WTC11 (cell line): ENCODE measurements at places on chromosomes 13 and 19. TPM values are rescaled to one million over a fixed set of nuclear protein-coding genes. Genes with fewer than 3 reads are reported as not detected.

DNA sequence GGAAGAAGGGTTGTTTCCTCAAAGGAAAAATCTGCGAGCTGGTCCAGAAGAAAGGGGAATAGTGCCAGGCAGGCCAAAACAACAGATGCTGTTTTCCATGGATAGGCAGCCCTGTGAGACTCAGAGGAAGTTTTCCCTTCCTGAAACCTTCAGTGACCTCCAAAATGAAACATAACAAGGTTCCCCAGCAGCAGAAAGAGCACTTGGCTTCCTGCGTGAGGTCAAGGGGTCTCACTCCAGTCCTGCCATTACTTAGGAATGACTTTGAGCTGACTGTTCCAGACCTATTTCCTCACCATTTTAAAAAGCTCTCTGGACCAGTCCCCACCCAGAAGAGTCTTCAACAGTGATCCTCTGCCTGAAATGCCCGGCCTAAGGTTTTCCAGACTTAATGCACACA, 104.6 kb upstream of the IPO5 start:
- DNase-seq, result no peak

DNA sequence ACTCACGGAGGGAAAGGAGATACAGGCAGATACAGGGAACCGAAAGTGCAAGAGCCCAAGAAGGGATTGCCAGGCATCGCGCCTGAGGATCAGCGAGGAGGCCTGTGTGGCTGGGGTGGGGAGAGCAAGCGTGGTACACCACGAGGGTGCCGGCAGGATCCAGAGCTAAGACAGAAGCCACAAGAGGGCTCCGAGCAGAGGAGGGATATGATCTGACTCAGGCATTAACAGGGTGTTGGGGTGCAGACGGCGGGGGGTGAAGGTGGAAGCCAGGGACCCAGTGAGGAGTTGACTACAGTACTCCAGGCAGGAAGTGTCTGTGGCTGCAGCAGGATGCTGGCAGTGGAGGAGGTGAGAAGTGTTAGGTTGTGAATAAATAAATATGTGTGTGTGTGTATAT, 5.4 kb upstream of the PPP1R37 start:
- DNase-seq, result no peak

DNA sequence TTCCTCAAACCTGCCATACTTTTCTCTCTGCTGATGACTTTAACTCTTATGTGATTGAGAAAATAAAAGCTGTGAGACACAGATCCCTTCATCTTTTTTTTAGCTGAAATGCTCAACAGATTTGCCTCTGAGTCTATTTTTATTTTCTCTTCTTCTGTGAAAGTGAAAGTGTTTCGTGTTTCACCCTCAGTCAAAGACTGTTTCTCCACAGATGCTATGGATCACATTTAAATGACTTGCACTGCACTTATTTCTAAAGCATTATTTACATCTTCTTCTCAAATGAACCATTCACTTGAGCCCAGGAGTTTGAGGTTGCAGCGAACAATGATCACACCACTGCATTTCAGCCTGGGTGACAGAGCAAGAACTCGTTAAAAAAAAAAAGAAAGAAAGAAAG, 890.1 kb upstream of the PCDH20 start:
- no peak for DNase-seq

DNA sequence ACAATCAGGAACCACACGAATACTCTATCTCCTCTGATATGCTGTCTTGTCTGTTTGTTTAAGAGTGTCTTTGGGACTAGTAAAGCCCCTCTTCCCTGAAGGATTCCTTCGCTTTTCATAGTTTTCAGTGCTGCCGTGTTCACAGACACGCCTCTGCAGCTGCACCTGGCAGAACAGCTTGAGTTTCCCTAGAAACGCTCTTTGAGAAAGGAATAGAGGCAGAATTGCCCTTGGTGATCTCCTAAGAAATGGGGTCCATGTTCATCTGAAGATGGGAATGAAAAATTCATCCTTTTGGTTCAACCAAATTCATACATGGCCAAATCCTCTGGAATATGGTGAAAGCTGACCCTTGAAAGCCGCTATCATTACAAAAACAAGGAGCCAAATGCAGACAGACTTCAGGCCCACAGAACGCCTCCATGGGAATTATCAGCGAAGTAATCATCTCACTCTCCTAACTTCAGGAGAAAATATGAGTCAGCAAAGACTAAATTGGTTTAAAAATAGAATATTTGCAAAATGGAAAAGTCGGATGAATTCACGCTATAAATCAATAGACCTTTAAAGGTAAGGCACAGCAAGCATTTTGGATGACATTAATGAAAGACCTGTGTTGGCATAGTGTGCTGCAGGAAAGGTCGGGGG, 5.5 kb downstream of the SACS start:
- no peak for DNase-seq

The MTRF1 gene
- total RNA-seq, result 12.9 to 16.2 TPM (median 14.9 TPM) in 3 replicates

- no peak for DNase-seq
Measured at GRCh38 chr19:16655727-16656126, 4.2 kb downstream of the SMIM7 start.

DNA sequence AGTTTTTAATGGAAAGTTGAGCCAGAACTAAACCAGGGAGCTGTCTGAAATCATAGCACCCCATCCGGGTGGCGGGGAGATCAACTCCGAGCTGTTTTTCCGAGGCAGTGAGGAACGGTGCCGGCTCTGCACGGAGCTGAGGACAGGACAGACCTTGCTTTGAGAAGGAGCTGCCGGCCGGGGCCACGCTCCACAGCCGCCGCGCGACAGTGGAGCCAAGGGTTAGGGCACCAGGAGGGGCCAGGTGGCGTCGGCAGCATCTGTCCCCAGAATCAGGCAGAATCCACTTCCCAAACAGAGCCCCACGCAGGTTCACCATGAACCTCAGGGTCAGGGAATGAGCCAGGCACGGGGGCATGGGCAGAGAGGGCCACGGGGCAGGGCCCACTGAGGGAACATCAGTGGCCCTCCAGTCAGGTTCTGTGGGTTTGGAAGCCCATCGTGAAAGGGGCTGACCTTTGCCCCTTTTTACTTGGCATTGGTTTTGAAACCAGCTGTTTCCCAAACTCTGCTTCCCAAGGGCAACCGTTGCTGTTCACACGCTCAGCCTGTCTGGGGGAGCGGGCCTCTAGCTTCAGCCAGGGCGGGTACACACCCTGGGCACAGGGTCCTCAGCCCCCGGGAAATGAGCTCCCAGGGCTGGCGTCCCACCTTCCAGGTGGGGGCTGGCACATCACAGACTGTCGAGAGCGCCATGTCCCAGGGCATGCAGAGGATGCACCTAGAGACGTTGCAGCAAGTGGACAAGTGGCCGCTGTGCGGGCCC, 18.1 kb downstream of the PEX11G start:
- no peak for DNase-seq

The SYDE1 gene
- total RNA-seq, result 15.0 to 21.9 TPM (median 19.6 TPM) in 3 replicates

- DNase-seq, result no peak
Measured at GRCh38 chr13:81171065-81171647, 830.2 kb upstream of the SPRY2 start.

The TRAPPC6A gene
- total RNA-seq, result 59.7 to 75.8 TPM (median 67.1 TPM) in 3 replicates

DNA sequence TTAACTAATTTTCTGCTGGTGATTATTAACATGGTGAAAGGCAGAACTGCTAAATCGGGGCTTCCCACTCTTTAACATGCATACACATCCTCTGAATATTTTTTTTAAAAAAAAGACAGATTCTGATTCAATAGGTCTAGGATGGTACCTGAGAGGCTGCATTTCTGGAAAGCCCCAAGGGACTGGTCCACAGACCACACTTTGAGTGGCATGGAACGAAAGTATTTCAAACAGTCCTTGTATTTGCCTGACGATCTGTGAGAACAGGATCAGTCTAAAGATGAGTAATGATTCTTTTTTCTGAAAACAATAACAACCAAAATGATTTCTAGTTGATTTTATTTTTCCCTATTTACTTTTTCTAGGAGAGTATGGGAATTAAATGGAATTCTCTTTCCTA, 16.7 kb upstream of the SPART start:
- DNase-seq, result no peak

The SIAH3 gene
- 0.09 to 0.31 TPM (median 0.11 TPM) in 3 replicates for total RNA-seq

- no peak for DNase-seq
Measured at GRCh38 chr13:45316338-45316737, 24.6 kb downstream of the TPT1 start.

DNA sequence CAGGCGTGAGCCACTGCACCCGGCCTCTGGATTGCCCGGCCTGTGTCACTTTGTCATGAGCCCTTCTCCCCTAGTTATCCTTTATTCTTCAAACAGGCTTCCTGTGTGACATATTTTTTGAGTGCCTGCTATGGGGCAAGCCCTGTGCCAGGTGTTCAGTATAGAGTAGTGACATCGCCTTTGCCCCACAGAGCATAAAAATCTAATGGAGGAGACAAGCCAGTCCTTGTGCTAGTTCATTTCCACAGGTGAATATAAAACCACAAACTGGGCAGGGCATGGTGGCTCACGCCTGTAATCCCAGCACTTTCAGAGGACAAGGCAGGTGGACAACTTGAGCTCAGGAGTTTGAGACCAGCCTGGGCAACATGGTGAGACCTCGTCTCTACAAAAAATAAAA, 43.2 kb downstream of the BBC3 start:
- no peak for DNase-seq

The CPB2 gene
- 0.21 to 0.33 TPM in 2 of 3 replicates, not detected in the other for total RNA-seq

GRCh38 chr19:3033595-3034405, 4.7 kb upstream of the TLE2 start:
- DNase-seq, result no peak

The CILP2 gene
- 7.9 to 10.6 TPM (median 10.1 TPM) in 3 replicates for total RNA-seq

- no peak for DNase-seq
Measured at GRCh38 chr19:19502281-19502680, 13.1 kb downstream of the TSSK6 start.

DNA sequence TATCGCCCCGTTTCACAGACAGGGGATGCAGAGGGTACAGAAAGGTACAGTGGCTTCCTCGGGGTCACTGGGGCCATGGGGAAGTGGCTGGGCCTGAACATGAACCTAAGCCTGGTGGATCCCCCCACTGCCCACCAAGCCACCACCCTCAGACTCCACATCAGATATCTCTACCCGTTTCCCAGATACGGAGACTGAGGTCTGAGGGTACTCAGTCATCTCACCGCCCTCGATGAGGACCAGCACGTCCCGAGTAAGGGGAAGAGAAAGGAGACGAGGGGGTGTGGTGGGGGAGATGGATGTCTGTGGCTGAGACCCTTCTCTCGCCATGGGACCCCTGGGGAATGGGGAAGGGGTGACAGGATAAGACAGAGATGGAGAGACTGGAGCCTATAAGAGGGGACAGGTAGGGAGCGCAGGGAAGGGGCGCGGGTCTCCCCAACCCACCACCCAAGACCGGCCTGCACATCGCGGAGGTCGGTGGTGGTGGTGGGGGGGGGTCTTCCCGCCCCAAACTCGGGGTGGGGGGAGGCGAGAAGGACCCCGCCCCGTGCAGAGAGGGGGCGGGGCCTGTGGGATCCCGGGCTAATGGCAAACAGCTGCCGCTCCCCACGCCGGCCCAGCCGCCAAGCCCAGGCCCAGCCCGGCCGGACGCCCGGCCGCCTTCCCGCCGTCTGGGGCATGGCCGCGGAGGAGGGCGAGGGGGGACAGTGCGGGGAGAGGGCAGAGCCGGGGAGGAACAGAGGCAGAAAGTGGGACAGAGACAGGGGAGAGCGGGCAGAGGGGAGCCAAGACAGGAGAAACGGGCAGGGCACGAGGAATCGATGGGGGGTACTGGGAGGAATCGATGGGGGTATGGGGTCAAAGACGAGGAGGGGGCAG, 698 bp downstream of the KANK2 start:
- peak; percentile 56 for DNase-seq

GRCh38 chr13:70253834-70254233, 145.6 kb upstream of the KLHL1 start:
- DNase-seq, result no peak

- no peak for DNase-seq
Measured at GRCh38 chr13:50459046-50459445, 384.4 kb downstream of the DLEU7 start.

The KIR3DL2 gene
- total RNA-seq, result not detected in 3 replicates

DNA sequence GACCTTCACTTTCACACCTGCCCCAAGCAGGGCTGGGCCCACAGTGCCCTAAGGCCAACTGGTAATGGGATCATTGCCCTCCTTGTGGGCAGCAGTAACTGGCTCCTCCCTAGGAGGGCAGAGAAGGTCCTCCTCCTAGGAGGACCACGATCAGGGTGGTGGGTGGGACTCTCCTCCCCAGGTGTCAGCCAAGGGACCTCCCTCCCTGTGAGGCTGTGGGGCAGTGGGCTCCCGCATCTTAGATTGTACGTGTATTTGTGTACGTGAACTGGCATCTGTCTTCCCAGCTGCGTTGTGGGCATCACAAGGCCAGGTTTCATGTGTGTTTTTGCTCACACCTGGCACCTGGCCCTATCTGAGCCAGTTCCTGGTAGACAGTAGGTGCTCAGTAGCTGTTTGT, 111.8 kb downstream of the SOX1 start:
- no peak for DNase-seq

- no peak for DNase-seq
Measured at GRCh38 chr19:10468133-10468532, 35.0 kb downstream of the KEAP1 start.

- DNase-seq, result no peak
Measured at GRCh38 chr19:821231-821824, 427 bp downstream of the PLPPR3 start.

- DNase-seq, result no peak
Measured at GRCh38 chr13:110206185-110206584, 100.8 kb downstream of the COL4A1 start.

- no peak for DNase-seq
Measured at GRCh38 chr19:15248106-15248505, 15.9 kb upstream of the EPHX3 start.

- no peak for DNase-seq
Measured at GRCh38 chr13:109870696-109871370, 84.5 kb upstream of the IRS2 start.

The MEX3D gene
- 69.5 to 80.5 TPM (median 78.2 TPM) in 3 replicates for total RNA-seq

GRCh38 chr19:35267353-35267817, 1.4 kb upstream of the USF2 start:
- peak; percentile 42 for DNase-seq

The LRRC25 gene
- total RNA-seq, result 0.07 to 0.31 TPM (median 0.18 TPM) in 3 replicates

DNA sequence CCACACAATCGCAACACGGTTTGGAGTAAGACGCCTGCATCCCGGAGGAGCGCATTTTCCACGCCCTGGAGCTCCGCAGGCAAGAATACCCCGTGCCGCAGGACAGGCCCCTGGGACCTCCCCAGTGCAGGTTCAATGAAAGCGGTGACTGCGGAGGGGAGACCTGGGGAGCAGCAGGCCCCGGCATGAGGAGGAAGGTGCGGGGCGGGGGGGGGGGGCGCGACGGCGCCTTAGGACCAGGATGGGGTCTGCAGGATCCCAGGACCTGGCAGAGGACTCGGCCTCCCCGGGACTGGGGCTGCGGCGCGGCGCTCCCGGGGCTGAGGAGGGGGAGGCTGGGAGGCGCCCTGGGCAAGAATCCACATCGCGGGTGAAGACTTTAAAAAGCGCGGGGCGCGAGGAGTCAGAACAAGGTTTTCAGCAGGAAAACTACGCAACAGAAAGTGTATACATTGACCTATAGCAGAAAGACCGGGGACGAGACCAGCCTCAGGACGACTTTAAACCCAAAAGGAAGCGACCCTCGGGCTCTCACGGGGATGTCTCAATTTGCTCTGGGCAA, 432 bp downstream of the ZNF611 start:
- DNase-seq, result peak; percentile 29

DNA sequence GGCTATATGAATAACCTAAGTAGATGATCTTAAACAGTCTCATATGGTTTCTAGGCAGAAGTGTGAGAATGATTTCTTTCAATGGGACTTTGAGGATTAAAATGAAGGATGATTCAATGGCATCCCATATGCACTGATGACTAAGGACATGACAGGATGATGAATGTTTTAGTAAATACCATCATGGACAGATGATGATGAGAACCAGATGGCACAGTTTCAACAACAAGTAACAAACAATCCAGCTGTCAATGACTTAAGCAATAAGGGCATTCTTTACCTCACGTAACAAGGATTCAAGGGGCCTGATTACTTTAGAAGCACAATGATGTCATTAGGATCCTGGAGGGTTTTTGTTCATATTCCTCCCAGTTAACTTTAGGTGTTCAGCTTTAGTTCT, 2678.4 kb downstream of the PCDH9 start:
- no peak for DNase-seq
